ENCODE measurements at places on chromosomes 5 and 9.

DNA sequence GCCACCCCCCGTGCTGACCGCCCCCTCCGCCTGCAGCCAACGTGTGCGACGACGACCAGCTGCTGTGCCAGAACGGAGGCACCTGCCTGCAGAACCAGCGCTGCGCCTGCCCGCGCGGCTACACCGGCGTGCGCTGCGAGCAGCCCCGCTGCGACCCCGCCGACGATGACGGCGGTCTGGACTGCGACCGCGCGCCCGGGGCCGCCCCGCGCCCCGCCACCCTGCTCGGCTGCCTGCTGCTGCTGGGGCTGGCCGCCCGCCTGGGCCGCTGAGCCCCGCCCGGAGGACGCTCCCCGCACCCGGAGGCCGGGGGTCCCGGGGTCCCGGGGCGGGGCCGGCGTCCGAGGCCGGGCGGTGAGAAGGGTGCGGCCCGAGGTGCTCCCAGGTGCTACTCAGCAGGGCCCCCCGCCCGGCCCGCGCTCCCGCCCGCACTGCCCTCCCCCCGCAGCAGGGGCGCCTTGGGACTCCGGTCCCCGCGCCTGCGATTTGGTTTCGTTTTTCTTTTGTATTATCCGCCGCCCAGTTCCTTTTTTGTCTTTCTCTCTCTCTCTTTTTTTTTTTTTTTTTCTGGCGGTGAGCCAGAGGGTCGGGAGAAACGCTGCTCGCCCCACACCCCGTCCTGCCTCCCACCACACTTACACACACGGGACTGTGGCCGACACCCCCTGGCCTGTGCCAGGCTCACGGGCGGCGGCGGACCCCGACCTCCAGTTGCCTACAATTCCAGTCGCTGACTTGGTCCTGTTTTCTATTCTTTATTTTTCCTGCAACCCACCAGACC is 80.2 kb downstream of the NTNG2 start:
- DNase-seq: peak; percentile 65

DNA sequence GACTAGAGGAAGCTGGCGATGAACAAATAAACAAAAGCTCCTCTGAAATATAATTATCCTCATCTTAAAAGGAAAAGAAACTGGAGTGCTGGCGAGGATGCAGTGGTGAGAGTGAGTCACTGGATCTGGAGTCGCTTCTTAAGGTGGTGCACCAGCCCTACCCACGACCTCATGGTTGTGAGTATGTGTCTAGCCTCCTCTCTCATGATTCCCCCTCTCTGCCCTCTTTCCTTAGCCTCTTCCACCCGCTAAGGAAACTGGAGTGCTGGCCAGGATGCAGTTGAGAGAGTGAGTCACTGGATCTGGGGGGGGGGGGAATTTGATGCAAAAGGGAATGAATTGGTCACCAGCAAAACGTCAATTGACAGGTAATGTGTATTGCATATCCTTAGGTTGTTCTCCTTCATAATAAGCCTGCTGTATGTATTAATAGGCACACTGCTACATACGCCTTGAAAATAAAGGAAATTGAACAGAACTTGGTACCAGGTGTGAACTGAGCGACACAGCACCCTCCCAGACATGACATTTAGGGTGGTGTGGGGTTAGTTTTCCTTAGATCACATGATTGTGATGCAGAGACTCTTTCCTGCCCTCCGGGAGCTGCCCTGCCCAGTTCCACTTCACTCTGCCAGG is 36.3 kb upstream of the EBF1 start:
- no peak for DNase-seq

DNA sequence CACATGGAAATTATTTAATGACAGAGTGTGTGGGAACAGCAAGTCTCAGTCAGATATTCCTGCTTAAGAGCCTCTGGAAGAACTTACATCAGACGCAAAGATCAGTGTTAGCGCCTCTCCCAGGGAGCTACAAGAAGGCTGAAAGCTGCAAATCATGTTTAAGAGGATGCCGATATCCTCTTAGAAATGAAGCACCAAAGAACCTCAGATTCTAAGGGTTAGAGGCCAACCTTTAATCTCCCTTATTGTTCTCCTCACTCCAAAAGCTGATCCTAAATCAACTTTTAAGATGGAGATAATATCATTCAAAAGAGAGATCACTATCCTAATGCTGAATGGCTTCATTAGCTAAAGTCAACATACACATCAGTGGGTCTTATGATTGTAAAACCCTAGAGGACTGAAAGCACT is 160.6 kb downstream of the NFIB start:
- no peak for DNase-seq

DNA sequence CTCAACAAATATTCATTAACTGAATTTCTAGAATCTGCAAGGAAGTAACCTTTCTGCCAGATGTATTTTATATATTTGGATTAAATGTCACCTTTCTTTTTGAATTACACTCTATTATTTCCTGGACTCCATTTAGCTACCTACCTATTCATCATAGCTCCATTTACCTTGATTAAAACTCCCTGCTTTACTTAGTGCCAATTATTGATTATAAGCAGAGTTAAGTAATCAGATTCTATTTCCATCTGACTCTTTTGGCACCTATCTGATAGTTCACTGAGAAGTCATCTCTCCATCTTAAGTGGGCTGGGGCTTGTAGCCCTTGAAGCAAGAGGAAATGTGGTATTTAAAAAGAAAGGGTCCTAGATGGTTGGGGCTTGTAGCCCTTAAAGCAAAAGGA is 88.6 kb downstream of the TRPM3 start:
- DNase-seq: no peak

- no peak for DNase-seq
Observed at GRCh38 chr5:10423022-10423421, 18.7 kb upstream of the ROPN1L start.

- DNase-seq: no peak
Observed at GRCh38 chr9:76529653-76530052, 70.7 kb downstream of the GCNT1 start.

DNA sequence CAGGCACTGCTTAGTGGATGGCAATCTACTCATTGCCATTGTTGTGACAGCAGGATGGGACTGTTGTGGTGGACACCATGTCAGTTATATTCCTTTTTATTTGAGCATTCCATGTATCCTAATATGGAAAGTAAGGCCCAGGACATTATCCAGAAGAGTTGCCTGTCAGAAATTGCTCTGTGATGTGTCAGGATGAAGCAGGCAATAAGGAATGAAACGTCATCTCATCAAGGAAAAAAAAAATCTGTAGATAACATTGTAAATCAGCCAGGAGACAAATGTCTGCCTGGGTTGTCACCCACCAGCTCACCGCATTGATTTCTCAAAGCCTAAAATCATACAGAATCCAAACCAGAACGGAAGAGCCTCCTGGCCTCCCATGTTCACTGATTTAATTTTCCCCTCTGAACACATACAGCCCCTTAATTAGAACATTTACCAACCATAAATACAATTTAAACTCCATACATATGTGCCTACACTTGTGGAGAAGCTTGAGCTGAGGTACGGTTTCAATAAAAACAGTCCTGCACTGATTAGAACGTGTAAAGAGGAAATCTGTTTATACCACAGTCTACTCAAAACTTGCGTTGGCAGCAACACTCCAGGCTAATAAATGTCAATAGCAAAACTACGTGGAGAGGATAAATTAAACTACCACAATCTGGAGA is 73.9 kb downstream of the FOXD1 start:
- no peak for DNase-seq

GRCh38 chr9:91086657-91087461 is 274.9 kb downstream of the AUH start:
- DNase-seq: no peak

DNA sequence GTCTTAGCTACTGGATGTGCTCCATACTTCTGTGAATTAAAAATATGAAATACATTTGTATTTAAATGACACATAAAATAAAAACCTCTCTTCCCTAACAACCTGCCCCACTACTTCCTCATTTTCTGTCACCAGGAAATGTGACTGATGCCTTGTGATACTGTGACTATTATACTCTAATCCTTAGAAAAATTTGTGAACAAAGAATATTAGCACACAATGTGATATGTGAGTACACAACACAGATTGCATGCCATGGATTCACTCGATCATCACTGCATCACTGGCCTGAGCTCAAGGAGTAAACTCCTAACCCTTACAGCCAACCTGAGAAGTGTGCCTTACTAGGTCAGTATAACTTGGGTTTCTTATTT is 281.0 kb downstream of the EFNA5 start:
- no peak for DNase-seq

DNA sequence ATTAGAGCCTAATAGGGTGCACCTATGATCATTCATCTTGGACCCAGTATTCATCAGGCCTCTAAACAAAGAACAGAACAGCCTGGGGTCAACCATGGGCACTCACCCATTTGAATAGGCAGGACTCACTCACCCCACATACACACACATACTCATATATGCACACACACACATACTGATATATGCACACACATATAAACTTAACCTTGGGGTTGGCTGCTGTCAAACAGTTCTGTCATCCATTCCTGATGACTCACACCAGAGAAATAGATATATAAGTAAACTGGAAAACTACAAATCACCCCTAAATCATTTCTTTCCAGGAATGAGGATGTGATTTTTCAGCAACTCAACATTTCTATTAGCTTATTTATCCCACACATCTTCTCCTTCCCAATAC is 51.3 kb downstream of the ARL15 start:
- no peak for DNase-seq

GRCh38 chr5:13322769-13323168 is 621.7 kb downstream of the DNAH5 start:
- DNase-seq: no peak

GRCh38 chr5:111720333-111720890 is 36.6 kb downstream of the NREP start:
- no peak for DNase-seq

DNA sequence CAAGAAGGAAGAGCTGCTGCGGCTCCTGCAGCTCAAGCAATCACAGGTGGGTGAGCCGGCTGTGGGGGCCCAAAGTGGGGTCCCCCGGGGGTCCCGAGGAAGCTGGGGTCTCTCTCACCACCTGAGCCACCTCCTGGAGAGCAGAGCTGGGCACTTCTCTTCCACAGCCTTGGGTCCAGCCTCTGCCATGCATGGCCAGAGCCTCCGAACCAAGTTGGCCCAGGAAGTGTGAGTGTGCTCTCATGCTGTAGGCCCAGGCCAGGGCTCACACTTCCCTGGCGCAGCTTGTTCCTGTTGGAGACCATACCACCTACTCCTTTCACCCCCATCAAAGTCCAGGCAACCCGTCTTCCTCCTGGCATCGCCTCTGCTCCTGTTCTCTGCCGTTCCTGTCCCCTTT is 19.7 kb downstream of the HMCN2 start:
- DNase-seq: no peak

DNA sequence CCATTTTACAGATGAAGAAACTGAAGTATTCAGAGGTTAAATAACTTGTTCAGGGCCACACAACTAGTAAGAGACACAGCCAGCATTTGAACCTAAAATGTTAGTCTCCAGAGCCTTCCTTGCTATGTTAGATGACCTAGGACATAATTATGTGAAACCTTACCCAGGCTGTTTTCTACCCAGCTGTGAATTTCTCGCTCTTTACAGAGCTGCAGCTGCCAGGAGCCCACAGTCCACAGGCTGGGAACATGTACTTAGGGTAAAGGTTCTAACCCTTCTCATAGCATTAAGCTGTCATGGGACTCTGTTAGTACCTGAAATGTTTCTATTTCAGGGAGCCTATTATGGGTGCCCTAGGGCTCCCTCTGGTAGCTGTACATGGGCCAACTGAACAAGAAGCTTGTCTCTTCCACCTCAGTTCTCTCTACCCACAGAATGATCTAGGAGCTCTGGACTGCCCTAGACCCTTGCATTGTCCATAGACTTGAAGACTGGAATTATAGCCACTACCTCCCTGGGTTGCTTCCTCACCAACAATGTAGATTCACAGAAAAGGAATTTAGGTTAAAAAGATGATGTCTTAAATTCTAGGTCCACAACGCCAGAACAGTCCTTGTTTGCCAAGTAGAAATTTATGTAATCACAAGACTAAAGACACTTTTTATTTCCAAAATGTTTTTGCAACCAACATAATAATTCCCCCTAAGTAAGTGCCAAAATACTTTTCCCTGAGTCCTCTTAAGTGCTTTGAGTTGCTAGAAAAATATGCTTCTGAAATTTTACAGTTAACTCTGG is 262.9 kb downstream of the PIK3R1 start:
- no peak for DNase-seq

GRCh38 chr9:2816476-2817141 is 27.3 kb downstream of the PUM3 start:
- DNase-seq: no peak

DNA sequence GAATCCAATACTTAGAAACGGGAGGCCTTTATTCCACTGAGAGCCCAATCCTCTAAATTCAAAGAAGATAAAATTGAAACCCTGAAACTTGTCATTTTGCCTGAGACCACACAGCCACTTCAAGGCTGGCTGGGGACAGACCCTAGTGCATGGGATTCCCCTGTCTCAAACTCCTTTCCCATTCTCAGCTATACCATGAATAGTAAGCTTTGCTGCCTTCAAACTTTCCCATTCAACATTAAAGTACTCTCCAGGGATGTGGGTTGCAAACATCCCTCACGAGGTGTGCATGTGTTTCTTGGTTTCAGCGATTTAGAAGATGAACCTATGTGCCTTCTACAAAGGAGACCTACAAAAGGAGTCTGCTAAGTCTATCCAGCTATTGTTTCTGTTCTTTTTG is 64.6 kb downstream of the GABRB2 start:
- DNase-seq: no peak

- DNase-seq: no peak
Observed at GRCh38 chr9:93164085-93164484, 19.9 kb upstream of the WNK2 start.

GRCh38 chr9:89364666-89365531 is 46.6 kb downstream of the SECISBP2 start:
- DNase-seq: no peak

DNA sequence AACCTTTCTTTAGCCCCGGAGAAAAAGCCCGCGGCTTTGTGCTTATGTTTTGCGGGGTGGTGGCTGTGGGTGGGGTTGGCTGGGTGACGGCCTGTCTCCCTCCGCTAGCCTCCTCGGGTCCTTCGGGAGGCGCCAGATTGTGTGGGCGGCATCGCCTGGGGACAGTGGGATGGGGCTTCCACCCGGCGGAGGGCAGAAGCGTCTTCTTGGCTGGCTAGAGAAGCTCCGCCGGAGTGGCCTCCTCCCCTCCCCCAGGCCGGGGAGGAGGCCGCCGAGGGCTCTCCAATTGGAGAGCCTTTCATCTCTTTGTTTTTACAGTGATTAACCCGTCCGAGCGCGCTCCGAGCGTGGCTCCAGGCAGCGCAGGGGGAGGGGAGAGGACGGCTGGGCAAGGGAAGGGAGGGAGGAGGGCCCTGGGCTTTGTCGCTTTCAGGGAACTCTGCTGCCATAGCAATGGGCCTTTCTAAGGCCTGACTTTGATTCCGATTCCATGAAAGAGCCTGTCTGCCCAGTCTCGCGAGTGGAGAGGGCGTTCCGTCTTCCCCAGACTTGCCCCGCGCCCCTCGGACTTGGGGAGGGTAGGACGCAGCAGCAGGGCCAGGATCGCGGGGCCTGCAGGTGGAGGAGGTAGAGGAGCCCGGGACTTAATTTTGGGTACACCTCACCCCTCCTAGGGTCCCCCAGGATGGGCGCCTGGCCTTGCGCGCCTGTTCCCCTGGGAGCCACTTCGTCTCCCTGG is 36.7 kb upstream of the TIFAB start:
- DNase-seq: no peak

GRCh38 chr5:36841677-36842076 is 34.9 kb upstream of the NIPBL start:
- no peak for DNase-seq

GRCh38 chr9:78296201-78296892 is 578 bp upstream of the PSAT1 start:
- DNase-seq: no peak

Data from T-helper 1 cell (primary cell).